Cardiac septum (tissue), 1 donor: ENCODE measurements at places on chromosomes 11 and 22. TPM values are rescaled to one million over a fixed set of nuclear protein-coding genes. Genes with fewer than 3 reads are reported as not detected.

- DNase-seq, result no peak
These were observed 13.0 kb downstream of the SLC5A12 start for GRCh38 chr11:26708736-26709456.

GRCh38 chr11:125157118-125157733, 7.3 kb upstream of the PKNOX2 start:
- no peak for DNase-seq

DNA sequence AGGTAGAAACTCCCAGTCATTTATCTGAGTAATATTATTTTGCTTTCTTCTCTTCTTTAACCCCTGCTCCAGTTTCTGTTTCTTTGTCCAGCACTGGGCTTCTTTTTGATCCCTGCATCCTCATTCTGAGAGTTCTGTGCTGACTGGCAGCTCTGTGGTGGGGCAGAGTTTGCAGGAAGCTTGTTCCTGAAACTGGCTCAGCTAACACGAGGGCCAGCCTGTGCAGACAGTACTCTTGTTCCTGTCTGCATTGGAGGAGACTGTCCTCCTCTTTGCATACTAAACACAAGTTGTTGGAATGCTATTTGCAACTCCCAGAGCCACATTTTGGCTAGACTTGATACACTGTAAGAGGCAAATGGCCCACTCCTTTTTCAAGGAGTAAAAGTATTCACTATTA, 93.1 kb upstream of the HORMAD2 start:
- DNase-seq, result no peak

GRCh38 chr22:35894937-35895708, 133.5 kb downstream of the RBFOX2 start:
- no peak for DNase-seq

The TIMP3 gene
- total RNA-seq, result 116 TPM
